Glutamatergic neuron (in vitro differentiated cells): ENCODE measurements at places on chromosomes 16 and 17. TPM values are rescaled to one million over a fixed set of nuclear protein-coding genes. Genes with fewer than 3 reads are reported as not detected.

Gene TMC7
- total RNA-seq, result 2.5 TPM

DNA sequence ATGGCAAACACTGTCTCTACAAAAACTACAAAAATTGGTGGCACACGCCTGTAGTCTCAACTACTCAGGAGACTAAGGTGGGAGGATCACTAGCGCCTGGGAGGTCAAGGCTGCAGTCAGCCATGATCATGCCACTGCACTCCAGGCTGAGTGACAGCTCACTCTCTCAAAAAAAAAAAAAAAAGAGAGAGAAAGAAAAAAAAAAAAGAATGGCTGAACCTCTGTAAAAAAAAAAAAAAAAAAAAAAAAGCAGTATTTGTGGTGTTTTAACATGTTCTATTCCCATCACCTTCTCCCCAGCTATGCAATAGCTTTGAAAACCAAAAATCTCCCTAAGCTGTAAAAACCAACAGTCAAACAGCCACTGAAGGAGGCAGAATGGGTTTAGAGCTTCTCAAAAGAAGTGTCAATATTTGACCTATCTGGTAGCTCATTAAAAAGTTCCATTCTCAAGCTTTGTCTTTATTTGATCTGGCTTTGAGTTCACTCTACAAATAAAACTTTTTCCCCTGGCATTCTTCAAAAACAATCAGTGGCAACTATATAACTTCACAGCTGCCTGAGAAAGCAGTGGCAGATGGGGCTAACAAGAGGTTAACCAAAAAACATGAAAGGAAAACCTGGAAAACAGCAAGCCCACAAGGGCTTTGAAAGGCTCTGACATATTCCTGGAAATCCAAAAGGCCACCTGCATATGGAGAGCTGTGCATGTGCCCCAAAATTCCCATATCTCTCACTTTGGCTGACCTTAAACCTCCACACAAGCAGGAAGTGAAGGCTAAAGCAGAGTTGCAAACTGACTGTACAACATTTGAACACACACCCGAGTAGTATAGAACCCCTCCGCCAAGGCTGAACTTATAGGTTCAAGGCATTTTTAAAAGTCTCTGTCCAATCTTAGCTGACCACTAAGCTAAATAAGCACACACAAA is 36.0 kb downstream of the USP32 start:
- no peak for DNase-seq

- DNase-seq, result no peak
Measured at GRCh38 chr17:6756425-6757031, 682 bp downstream of the XAF1 start.

GRCh38 chr17:31787857-31788570 is 71.0 kb downstream of the COPRS start:
- DNase-seq, result no peak
